ENCODE measurements at places on chromosomes 6 and 20.

DNA sequence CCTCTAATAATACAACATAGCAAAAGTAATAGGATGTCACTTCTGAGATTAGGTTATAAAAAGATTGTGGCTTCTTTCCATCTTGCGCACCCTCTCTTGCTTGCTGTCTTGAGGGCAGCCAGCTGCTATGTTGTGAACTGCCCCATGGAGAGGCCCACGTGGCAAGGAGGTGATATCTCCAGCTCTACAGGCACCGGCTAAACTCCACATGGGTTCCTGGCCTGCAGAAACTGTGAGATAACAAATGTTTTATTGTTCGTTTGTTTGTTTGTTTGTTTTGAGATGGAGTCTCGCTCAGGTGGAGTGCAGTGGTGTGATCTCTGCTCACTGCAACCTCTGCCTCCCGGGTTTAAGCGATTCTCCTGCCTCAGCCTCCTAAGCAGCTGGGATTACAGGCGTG, 38.0 kb downstream of the CD40 start:
- no peak for DNase-seq

DNA sequence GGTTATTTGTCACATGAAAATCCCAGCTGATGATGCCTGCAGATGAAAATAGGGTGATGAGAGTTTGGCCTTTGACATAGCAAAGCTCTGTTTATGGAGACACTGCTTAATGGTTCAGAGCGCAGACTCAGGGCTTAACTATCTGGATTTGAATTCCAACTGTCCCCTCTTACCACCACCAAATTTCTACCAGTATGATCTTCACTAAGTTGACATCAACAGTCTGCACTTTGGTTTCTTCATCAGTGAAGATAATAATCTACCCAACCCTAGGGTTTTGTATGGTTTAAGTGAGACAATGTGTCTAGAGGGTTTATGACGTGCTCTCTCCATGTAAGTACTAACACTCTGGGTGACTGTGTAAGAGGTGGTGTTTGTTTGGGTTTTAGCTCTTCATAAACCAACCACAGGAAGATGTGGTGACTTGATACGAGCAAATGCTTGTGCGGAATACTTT, 151.4 kb upstream of the TNFAIP3 start:
- DNase-seq: no peak

DNA sequence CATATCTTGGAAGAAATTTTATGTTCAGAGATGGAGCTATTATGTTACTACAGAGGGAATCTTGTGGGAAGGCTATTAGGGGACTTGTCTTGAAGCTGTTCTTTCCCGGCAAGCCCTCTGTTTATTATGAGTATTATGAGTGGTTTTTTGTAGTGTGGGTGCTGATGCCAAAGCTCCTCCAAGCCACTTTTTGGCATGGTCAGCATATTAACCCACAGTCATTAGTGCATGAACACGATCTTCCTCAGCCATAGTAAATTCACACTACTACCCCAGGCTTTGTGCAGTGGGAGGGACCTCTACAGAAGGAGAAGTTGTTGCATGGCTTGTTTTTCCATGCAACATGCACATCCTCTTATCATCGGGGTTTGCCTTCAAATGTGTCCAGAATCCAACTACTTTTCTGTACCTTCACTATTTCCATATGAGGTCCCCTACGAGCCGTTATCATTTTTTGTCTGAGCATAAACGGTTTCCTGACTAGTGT, 6.5 kb upstream of the BMP6 start:
- DNase-seq: no peak

DNA sequence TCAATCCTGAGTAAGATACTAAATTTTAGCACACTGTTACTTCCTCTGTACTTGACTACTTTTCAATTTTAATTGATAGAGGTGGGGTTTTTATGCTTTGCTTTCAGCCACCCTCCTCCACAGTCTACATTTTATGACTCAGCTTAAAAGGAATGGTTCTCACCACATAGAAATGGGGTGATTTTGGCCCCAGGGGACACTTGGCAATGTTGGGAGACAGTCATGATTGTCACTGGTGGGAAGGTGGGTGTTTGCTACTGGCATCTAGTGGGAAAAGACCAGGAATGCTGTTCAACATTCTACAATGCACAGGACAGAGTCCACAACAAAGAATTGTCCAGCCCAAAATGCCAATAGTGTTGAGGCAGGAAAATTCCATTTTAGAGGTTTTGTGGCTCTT, 71.3 kb downstream of the PCSK2 start:
- no peak for DNase-seq
